ENCODE measurements at places on chromosomes 12 and 14.
A peak's percentile ranks its signal among the peaks of the same experiment; 100 is the strongest.

DNA sequence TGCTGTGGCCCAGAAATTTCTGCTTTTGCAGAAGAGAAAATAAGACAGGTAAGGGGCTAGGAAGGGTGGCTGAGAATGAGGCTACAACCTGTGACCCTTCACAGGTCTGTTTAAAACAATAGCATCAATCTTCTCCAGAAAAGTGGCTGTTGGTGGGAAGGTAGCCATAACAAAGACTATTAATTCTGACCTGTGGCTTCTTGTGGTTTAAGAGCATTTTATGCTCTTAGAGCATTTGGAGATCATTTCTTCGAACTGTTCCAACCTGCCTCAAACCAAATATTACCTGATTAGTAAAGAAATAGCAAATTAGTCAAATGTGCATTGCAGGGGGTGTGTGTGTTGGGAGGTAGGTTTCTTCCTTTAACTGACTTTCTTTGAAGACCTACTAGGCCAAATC lies 15.2 kb upstream of the TCP11L2 start:
- DNase-seq = no peak

DNA sequence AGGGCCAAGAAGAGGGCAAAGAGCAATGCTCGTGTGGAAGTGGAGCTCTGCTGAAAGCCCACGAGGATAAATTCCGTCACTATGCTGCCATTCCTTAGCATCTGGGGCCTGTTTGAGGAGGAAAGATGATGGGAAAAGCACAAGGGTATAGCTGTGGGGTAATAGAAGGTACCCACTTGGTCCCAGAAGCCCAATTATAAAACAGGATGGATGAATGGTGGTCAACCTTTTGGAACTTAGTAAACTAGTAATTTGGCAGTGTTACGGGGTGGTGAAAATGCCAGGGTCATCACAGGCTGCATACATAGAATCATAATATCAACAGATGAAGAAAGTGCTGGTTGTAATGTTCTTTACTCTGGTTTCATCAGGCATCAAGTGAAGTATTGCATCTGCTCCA lies at the start of gene OR10AD1:
OR10AD1 (minus strand) TSS at position 101 of the 400 bp plus-strand sequence; CDS start at position 101, 0 bp downstream.
- no peak for DNase-seq

DNA sequence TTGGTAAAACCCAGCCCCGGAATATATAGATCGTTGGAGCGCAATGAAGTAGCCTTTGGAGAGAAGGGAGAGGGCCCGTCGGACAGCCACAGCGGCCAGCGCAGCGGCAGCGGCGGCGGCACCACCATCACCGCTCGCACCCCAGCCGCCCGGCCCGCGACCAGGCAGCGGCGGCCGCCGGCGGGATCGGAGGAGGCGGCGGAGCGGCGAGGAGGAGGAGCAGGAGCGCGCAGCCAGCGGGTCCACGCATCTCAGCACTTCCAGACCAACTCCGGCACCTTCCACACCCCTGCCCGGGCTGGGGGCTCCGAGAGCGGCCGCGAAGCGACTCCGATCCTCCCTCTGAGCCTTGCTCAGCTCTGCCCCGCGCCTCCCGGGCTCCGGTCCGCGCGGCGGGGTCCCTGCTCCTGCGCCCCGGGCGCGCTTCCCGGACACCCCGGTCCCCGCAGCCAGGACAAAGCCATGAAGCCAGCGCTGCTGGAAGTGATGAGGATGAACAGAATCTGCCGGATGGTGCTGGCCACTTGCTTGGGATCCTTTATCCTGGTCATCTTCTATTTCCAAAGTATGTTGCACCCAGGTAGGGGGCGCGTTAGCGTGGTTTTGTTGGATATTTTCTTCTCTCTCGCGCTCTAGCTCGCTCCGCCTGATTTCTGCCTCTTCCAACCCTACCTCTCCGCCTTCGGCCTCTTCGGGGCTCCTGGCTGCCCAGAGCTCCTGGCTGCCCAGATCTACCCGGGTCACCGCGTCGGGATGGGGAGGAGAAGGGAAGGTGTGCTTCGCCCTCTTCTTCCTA lies 400 bp downstream of the CHST11 start:
- DNase-seq = peak; percentile 81

GRCh38 chr14:104224131-104224505 lies 85.7 kb downstream of the KIF26A start:
- no peak for DNase-seq

DNA sequence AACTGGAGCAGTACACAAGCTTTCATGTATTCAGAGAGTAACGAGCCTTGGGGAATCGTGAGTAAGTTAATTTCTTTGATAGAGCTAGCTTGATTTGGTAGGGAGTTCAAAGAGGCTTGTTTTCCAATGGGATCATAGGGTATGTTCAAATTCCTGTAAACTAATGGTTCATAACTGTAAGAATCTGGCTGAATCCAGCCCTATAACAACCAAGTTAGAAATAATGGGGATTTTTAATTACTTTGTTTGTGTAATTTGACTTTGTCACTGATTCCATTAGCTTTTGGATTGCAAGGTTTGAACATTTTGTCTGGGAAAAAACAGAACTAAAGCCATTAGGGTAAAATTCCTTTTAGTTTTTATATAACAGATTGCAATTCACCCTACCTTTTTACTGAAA lies 94.0 kb downstream of the WNK1 start:
- DNase-seq = no peak

DNA sequence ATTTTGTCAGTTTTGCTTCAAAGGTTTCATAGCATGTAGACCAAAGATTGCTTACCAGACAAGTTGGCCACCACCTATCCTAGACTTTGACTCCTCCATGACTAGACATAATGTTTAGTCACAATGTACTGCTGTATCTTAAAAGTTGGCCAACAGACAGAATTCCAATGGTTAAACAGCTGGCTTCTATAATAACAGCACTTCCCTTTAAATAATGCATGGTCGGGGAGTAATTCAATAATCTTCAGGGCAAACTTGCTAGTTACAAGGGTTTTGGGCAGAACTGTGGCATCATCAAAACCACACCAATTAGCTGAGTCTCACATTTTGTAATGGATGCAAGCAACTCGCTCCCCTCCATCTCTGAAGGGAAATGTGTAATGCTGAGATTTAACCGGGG lies 56.9 kb downstream of the IGF1 start:
- DNase-seq = no peak

- peak; percentile 48 for DNase-seq
Observed at GRCh38 chr14:77133720-77134338, 7.8 kb downstream of the ZDHHC22 start.

GRCh38 chr14:68807987-68808386 lies 15.1 kb upstream of the ZFP36L1 start:
- no peak for DNase-seq

DNA sequence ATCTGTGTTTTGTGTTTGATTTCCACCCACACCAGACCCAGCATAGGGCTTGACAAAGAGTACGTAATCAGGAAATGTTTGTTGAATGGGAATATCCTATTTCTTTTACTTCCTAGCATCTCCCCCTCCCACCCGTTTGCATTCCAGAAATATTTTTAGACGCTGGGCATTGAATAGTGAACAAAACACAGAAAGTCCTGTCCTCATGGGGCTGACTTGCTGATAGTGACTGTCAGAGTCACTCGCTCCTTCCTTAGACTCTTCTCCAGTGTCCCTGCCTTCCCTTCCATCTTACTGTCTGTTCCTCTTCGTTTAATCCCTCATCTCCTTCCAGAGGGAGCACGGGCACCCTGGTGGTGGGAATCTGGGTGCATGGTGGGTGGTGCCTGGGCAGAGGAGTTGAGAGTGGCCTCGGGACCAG lies 53.6 kb downstream of the SLC25A47 start:
- DNase-seq = no peak

- no peak for DNase-seq
Observed at GRCh38 chr12:8628731-8629130, 16.1 kb upstream of the AICDA start.

DNA sequence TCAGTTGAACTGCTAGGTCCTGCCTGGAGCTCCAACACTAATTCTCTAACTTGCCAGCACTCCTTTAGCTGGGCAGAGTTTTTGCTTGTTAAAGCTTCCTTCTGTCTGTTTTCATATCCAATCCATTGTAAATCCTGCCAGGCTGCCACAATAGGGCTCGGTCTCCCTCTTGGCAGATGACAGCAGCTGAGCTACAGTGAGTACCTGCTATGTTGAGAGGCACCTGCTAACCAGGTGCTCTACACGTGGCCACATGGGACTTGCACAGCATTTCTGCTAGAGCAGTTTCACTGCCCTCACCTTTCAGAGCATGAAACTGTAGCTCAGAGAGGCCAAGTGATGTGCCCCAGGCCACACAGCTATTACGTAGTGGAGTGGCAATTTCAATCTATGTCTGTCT lies 106.6 kb upstream of the NOS1 start:
- no peak for DNase-seq

GRCh38 chr14:37590428-37591139 lies 4.5 kb downstream of the FOXA1 start:
- no peak for DNase-seq

DNA sequence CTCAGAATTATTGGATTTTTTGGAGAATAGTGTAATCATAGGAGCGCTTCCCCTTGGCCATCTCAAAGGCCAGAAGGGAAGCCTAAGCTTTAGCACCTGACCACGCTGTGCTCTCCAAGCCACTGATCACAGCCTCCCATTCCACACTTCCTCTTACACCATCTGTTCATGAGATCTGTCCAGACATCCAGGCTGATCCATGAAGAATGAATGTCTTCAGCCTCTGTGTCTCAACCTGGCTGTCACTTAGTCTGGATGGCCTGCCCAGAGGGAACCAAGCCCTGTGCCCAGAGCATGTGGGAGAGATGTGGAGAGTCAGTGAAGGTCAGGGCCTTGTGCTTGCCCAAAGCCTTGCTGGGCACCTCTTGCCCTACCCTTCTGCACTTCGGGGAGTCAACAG lies 40.5 kb downstream of the TSPAN11 start:
- DNase-seq = no peak

DNA sequence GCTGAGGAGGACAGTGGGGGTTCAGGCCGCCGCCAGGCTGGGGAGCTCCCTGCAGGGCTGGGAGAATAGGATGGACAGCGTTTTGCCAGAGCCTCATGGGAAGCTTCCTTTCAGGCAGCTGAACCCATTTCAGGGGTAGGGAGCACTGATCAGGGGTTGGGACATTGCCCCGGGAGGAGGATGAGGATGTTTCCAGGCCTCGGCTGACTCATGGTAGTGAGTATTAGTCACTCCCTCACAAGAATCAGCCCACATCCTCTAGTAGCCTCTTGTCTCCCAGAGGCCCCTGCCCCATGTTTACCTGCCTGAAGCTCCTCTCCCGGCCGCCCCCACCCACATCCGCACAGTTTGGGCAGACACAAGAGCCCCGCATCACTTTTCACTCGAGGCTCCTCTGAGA lies 89.8 kb downstream of the ZFP36L1 start:
- DNase-seq = no peak

DNA sequence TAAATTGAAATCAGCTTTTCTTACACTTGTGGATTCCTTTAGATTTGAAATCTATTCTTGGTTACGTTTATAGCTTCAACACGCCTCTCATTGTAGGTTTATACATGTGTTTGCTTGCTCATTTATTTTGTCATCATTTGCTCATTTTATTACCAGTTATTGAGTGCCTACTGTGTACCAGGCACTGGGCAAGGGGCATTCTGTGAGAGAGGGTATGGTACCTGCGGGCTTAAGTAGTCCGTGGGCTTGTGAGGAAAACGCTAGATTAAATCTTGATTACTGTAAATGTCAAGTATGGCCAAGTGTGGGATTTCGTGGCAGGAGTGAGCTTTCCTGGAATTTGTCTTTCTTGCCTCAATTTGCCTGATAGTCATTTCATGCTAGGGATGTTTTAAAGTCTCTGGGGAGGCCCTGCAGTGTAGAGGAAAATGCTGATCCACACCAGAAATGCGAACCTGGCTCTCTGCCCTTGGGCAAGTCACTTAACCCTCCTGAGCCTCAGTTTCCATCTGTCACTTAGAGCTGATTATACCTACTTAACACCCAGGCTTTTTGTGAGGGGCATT lies 92.7 kb downstream of the CACNA1C start:
- DNase-seq = no peak

DNA sequence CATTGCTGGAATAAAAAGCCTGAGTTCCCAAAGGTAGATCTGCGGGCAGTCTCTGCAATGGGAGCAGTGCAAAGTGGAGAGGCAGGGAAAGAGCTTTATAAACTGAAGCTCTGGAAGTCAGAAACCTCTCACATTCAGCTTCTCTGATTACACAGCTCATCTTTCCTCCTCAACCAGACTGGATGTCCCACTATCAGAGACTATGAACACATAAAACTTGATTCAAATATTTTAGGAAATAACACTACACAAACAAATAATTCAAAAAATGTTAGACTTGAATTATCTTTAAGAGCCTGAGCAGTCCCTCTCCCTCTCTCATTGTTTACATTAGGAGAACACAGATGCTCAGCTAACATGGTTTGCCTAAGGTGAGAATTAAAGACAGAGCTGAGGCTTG lies 72.9 kb downstream of the DENND5B start:
- no peak for DNase-seq

DNA sequence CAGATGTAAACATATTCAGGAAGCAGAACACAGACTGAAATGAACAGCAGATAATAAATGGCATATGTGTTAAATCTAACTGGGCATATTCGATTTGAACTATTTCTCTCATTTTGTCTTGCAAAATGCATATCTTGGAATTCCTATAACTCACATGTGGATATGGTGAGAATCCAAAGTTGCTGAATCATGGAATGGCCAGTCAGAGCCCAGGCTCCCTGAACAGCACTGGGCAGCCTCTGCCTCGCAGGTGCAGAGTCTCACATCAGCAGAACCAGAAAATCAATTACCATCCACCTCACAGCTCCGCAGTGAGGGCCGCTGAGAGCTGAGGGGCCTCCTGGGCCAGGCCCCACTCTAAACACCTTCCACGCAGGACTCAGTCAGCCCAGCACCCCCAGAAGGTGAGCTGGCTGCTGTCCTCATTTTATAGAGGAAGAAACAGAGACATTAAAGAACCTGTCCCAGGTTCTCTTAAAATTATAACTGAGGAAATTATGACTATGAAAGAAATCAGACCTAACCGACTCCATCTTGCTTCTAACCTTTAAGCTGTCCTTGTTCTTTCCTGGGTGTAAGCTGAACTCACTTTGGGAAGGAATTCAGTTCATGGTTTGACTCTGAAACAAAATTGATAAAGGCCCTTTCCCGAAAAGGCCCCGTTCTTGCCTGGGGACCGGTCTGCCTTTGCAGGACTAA lies 269.1 kb upstream of the SFSWAP start:
- DNase-seq = no peak

Measured in brain (organoid and tissue), 16 donors.